ENCODE measurements at places on chromosomes 1 and 21.
A peak's percentile ranks its signal among the peaks of the same experiment; 100 is the strongest.

DNA sequence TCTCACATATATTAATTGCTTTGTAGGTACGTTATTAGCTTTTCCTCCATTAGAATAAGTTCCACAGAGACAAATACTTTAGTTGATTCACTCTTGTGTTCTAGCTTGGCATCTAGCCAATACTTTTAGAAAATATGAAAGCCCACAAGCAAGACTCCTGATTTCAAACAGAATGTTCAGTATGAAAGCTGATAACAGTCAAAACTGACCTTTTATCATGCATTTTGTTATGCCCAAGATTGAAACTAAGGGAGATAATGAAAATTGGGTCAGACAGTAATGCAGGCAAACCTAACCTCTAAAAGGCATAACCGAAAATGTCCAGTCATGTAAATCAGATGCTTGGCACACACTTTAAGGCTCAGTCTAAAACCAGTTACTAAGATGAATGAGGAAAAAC is 61.7 kb downstream of the ERICH3 start:
- DNase-seq = no peak

DNA sequence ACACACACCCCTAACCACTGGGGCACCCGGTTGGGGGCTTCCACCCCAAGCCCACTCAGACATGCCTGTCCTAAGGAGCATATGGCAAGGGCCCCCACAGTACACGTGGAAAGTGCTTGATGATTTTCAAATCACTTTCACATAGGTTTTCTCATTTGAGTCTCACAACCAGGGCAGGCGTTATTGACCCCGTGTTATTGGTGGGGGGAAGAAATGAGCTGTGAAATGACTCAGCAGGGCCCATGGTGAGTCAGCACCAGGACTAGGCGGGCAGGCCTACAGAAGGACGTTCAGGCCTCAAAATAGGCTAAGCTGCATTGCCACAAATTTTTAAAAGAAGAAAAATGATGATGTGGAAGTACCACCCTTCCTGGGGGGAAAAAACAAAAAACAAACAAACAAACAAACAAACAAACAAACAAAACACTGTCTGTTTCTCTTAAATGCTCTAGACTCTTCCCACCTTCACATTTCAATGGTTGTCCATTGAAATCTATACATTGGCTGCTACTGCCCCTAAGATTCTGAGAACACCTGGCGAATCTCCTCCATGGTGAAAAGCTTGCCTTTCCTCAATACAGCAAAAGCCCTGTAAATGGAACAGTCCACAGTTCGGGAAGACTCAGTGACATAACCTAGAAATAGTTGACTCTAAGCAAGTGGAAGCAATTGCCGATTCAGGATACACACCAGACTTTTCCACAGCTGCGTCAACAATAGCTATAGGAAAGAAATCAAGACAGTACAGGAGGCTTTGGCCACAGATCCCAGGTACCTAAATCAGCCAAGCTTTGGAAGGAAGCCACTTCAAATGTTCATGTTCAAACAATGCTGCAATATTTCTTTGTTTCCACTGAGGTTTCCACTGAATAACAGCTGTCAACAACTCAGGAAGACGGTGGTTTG is 234.7 kb downstream of the TOMM20 start:
- DNase-seq = peak; percentile 18

DNA sequence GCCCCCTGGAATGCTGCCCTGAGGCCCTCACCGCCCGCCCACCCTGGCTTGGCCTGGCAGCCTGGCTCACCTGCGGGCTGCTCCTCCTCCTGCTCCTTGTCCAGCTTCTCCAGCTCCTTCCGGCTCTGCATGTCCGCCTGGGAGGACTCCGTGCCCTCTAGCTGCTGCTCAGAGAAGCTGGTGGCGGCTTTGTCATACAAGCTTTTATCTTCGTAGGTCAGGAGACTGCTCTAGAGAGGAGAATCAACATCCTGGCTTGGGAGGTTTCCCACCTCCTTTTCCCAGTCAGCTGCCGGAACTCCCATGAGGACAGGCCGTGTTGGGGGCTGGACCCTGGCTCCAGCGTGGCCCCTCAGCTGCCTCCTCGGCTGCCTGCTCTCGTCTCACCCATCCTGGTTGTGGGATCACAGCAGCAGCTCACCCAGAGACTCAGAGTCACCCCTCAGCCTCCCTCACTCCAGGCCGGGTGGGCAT is 36.6 kb upstream of the TMEM52 start:
- no peak for DNase-seq

- DNase-seq = no peak
These were observed 75.2 kb upstream of the TSPAN2 start for GRCh38 chr1:115164484-115164883.

GRCh38 chr1:1347663-1348419 is 1.4 kb downstream of the DVL1 start:
- no peak for DNase-seq

GRCh38 chr1:68206848-68207689 is 25.3 kb downstream of the WLS start:
- no peak for DNase-seq

DNA sequence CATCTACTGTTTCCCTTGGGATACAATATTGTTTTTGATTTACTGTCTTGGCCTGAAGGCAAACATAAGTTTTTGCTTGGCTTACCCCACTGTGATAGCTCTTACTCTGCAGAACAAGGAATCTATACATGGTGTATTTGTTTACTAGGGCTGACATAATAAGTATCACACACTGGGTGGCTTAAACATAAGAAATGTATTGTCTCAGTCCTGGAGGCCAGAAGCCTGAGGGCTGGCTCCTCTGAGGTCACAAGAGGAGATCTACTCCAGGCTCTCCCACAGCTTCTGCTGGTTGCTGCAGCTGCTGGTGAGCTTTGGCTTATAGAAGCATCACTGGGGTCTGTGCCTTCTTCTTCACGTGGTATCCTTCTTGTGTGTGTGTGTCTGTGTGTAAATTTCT is 30.7 kb upstream of the IGSF5 start:
- DNase-seq = no peak

DNA sequence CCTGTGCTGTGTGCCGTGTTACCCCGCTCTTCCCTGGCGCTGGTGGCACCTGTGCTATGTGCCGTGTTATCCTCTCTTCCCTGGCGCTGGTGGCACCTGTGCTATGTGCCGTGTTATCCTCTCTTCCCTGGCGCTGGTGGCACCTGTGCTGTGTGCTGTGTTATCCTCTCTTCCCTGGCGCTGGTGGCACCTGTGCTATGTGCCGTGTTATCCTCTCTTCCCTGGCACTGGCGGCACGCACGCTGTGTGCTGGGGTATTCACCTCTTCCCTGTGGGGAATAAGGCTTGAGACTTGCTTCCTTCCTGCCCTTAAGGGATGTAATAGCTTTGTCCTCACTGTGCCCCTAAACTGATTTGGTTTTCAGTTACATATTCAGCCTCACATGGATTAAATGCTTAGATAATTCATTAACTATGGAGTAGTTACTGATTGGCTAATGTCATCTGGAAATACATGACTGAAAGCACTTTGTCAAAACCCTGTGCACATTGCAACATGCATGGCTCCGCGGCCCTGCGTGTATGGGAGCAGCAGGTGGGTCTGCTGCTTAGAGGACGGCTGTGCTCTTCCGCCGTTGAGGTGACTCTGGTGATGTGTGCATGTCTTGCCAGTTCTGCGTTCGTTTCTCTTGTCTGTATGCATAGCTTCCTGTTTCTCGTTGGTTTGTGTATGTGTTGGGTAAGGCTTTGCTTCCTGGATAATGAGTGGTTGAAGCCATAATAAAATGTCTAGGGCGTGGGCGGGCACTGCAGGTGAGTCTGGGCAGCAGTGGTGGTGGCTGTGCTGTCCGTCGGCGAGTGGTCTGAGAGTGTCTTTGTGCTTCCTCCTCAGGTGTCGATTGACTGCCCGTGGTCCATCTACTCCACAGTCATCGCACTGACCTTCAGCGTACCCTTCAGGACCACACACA is 17.9 kb upstream of the PWP2 start:
- DNase-seq = no peak

All from NCI-H1417 (cell line).